ENCODE measurements at places on chromosomes 3 and 15.

DNA sequence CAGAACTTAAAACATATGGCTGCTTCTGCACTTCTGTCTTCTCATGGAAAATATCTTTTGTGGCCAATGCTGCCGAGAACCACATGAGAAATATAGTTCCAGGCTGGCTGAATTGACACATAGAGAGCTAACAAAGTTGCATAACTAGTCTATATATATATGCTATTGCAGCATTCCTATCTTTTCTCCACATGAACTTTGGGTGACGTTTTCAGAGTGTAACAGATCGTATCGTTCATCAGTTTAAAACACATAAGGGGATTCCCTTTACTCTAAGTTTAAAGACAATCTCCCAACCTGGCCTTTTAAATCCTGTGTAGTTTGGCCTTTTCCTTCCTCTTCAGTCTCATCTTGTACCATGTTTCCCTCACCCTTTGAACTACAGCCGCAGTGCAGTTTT is 394.2 kb upstream of the CBLB start:
- no peak for DNase-seq

DNA sequence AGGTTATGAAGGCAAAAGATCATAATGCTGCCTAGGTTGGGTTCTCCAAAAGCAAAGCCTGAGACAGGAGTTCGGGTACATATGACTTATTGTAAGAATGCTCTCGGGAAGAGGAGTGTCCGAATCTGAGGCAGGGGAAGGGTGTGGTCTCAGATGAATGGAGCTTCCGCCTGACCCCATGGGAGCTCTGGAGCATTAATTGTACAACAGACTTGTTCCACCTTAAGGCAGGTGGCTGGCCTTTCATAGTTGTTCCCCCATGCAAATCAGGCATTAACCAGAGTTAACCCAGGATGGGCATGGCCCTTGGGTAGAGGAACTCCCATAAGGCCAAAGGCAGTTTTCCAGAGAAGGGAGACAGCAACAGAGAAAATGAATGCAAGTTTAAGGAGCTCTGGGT is 170.6 kb downstream of the MYRIP start:
- DNase-seq: no peak

GRCh38 chr3:133573629-133574194 is at the start of gene CDV3:
Gene CDV3, plus strand, starts transcription at chr3:133573686. Its CDS starts 359 bp downstream, at chr3:133574045.
- DNase-seq: no peak

DNA sequence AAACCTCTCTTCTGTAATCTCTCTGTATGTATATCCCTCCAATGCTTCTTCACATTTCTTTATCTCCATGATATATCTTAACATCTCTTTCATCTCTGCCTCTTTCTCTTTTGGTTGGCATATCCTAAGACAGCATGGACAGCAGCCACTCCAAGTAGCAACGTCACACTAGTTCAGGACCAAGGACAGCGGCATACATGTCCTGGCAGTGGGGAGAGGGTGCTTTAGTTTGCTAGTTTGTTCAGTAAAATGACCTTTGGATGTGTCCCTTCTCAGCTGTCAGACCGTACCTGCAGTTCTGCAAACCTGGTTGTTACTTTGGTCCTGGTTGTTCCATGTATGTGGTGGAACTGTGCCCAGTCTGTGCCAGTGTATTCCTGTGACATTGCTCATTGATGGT is 225.6 kb upstream of the ROPN1 start:
- peak; percentile 6 for DNase-seq

- peak; percentile 38 for DNase-seq
Measured at GRCh38 chr15:56821721-56822425, 88.6 kb upstream of the ZNF280D start.

- no peak for DNase-seq
Measured at GRCh38 chr3:48835650-48836366, 11.9 kb downstream of the PRKAR2A start.

GRCh38 chr3:100789579-100789978 is 80.3 kb downstream of the TFG start:
- no peak for DNase-seq

DNA sequence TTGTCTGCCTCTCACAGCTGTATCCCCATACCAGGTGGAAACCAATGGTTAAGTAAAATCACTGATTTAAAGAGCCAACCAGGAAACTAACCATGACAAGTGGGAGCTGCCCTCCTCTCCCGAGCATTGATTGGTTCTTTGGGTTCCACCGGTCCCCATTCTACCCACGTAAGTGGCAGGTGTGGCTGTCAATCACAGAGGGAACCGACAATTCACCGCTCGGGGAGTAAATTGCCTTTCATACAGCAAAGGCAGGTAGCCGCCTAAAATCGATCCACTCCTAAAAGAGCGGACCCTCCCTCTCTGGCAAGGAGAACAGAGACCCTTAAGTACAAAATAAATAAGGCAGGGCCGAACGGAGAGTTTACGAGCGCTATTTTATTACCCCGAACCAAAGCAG is 1.2 kb downstream of the ERC2 start:
- DNase-seq: peak; percentile 5

GRCh38 chr15:41606997-41607396 is 48.0 kb downstream of the TYRO3 start:
- peak; percentile 82 for DNase-seq

- no peak for DNase-seq
Measured at GRCh38 chr15:62404194-62404985, 239.3 kb upstream of the C2CD4B start.

DNA sequence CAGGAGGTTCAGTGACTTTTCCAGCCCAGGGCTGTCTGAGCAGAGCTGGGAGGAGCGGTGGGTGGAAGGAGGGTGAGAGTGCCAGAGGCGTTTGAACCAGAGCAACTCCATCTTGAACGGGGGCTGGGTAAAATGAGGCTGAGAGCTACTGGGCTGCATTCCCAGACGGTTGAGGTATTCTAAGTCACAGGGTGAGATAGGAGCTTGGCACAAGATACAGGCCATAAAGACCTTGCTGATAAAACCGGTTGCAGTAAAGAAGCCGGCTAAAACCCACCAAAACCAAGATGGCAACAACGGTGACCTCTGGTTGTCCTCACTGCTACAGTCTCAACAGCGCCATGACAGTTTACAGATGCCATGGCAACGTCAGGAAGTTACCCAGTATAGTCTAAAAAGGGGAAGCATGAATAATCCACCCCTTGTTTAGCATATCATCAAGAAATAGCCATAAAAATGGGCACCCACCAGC is 60.2 kb downstream of the ABTB1 start:
- no peak for DNase-seq

DNA sequence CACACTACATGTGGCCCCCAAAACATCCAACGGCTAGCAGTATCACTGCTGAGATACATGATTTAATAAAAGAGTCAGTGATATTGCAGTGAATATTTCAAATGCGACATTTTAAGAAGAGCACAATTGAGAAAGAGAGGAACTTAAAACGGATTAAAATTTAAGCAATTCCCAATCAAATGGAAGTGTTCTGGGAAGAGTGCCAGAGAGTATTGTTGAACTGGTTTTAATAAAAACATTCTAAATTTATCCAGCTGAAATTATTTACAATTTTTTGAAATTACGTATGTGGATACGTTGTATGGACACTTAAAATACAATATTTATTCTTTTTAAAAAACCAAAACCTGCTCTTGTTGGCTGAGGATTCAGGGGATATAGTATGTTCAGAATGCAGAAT is 117.7 kb downstream of the C3orf38 start:
- DNase-seq: no peak

DNA sequence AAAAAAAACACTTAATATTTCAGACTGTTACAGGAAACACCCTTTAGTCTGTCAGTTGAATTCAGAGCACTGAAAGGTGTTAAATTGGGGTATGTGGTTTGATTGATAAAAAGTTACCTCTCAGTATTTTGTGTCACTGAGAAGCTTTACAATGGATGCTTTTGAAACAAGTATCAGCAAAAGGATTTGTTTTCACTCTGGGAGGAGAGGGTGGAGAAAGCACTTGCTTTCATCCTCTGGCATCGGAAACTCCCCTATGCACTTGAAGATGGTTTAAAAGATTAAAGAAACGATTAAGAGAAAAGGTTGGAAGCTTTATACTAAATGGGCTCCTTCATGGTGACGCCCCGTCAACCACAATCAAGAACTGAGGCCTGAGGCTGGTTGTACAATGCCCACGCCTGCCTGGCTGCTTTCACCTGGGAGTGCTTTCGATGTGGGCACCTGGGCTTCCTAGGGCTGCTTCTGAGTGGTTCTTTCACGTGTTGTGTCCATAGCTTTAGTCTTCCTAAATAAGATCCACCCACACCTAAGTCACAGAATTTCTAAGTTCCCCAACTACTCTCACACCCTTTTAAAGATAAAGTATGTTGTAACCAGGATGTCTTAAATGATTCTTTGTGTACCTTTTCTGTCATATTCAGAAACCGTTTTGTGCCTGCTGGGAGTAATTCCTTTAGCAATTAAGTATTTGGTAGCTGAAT is 17.9 kb downstream of the TMEM43 start:
- no peak for DNase-seq

GRCh38 chr3:22495241-22495640 is 707.9 kb upstream of the UBE2E2 start:
- no peak for DNase-seq

- DNase-seq: no peak
Measured at GRCh38 chr3:4356220-4356540, 53.0 kb downstream of the SETMAR start.

DNA sequence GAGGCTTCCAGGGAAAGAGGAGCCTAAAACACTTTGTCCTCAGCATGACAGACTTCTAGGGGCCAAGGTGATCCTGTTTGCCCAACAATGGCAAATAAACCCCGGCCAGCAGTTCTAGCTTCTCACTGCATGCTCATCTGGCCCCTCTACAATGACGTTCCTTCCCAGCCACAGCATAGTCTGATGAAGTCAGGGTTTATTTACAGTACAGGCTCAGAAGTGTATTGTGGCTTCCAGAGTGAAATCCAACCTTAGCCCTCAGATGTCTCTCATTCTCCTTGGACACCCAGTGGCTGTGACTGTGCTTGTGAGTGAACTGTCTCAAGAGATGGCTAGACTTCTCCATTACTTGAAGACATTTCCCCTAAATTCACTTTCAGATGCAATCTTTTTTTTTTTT is 40.8 kb downstream of the BFSP2 start:
- DNase-seq: no peak

DNA sequence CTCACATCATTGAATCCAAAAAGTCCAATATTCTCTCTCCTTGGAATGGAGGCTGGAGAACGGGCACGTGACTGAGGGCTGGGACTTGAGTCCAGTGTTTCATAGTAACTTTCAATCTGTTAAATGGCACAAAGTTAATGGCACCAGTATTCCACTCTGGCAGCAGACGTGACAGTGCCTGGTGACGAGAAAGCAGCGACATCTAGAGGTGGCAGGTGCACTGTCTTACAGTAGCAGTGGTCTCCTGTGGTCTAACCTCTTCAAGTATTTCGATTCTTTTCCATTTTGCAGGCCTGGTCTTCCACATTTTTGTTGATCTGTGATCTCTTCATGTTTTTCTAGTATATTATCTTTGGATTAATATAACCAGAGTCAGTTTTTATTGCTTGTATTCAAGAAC is 107.1 kb downstream of the OXSM start:
- peak; percentile 3 for DNase-seq

DNA sequence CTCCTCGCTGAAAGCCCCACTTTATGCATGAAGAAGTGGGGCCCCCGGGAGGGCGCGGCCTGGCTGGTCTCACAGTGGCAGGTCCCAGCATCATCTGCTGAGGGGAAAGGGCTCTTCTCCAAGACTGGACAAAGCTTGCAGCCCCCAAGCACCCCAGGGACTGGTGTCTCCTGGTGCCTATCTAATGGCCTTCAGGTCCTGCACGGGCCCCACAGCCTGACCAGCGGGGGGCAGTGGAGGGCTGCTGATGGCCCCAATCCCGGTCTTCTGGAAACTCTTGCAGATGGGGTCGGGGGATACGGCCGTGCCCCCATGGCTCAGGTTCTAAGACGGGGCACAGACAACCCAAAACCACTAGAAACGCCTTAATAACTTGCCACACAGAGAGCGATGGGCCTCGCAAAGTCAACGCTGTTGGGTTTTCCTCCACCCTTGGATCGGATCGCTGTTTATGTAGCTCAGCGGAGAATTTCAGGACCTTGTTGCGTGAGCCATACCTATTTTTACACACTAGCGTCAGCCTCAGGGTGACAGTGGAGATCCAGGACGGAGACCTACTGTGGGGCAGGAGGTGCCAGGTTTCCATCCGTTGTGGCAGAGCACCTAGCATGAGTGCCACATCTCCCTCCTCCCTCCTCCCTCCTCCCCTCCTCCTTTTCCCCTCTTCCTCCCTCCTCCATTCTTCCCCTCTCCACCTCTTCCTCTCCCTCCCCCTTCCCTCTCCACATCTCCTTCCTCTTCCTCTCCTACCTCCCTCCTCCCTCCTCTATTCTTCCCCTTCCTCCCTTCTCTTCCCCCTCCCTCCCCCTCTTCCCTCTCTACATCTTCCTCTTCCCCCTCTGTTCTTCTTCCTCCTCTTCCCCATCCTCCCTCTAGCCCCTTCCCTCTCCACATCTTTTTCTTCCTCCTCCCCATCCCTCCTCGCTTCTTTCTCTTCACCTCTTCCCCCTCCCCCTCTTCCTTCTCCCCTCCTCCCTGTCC is 79.3 kb upstream of the ALDH1L1 start:
- peak; percentile 14 for DNase-seq

GRCh38 chr3:67349551-67350174 is 304.7 kb downstream of the SUCLG2 start:
- no peak for DNase-seq

DNA sequence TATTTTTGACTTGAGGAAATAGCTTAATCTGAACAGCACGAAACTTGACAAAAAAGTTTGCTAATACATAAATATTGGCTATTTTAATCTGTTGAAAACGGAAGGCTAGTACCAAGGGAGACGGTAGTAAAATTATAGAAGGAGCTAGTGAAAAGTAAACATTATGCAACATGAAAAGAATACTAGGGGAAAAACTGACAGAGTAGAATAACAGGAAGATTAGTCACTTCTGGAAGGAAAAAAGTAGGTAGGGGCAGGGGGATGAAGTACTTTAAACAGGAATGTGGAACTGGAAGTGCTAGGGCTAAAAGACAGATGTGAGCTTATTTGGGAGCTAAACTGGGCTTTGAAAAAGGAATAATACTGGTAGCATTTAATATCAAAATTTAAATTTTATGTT is 60.1 kb downstream of the MBNL1 start:
- no peak for DNase-seq

DNA sequence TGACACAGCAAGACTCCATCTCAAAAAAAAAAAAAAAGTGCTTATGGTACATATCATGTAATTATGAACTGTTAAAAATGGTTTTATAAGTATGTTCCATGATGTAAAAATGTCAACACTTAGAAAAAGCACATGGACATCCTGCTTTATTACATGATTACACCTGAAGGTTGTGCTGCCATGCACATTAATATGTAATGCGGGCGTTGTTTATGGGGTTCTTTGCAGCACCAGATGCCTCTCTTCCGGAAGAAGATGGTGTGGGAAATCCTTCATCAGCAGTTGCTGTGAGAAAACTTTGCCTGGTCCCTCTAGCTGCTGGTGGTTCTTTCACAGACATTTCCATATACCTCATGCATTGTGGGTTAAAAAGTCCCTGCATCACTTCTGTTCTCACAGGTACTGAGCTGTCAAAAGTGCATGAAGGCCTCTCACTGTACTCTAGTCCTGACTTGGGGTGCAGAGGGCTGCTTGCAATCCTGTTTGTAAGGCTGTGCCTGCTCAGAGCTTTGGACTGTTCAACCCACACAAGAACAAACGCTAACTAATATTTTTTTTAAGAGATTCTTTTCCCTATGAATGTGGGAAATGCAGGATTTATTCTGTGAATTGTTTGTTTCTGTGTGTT is 43.6 kb downstream of the SENP2 start:
- no peak for DNase-seq
